ENCODE measurements at places on chromosomes 5 and 9.

DNA sequence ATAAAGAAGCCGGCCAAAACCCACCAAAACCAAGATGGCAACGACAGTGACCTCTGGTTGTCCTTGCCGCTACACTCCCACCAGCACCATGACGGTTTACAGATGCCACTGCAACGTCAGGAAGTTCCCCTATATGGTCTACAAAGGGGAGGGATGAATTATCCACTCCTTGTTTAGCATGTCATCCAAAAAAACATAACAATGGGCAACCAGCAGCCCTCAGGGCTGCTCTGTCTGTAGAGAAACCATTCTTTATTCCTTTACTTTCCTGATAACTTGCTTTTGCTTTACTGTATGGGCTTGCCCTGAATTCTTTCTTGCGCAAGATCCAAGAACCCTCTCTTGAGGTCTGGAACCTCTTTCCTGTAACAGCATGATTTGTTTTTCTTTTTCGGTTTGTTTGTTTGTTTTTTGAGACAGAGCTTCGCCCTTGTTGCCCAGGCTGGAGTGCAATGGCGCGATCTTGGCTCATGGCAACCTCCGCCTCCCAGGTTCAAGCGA, 2.0 kb upstream of the UAP1L1 start:
- no peak for DNase-seq

DNA sequence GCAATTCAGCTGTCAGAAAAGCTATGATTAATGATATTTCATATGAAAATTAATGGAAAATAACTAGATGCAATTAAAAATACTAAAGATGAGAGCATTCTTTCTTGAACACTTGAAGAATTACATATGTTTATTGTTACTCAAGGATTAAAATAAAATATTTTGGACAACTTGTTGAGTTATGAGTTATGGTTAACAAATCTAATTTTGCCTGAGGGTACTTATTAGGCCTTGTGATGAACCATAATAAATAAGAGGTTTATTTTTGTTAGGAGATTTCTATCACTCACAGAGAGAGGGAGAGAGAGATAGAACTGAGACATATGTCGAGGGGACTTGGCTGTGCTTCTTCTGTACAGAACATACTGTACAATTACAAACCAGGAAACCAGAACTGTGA, 183.7 kb downstream of the ISL1 start:
- no peak for DNase-seq

GRCh38 chr9:112970939-112971338, 41.1 kb downstream of the ZNF883 start:
- peak; percentile 4 for DNase-seq

DNA sequence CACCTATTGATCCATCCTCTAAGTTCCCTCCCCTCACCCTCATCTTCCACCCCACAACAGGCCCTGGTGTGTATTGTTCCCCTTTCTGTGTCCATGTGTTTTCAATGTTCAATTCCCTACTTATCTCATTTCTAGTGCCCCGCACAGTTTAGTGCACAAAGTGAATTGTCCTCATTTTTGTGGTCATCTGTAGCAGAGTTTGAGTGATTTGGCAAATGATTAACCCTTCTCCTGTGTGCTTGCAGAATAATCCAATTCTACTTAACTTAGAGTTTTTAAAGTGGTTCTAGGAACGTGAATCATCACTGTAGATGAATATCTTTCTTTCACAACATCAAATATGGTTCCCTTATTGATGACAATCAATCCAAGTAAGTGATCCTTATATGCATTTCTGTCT, 6.3 kb upstream of the HAPLN1 start:
- DNase-seq = no peak

GRCh38 chr5:126284977-126285696, 138.1 kb upstream of the GRAMD2B start:
- no peak for DNase-seq

- peak; percentile 79 for DNase-seq
Observed at GRCh38 chr5:34411470-34412346, 244.4 kb upstream of the RAI14 start.

DNA sequence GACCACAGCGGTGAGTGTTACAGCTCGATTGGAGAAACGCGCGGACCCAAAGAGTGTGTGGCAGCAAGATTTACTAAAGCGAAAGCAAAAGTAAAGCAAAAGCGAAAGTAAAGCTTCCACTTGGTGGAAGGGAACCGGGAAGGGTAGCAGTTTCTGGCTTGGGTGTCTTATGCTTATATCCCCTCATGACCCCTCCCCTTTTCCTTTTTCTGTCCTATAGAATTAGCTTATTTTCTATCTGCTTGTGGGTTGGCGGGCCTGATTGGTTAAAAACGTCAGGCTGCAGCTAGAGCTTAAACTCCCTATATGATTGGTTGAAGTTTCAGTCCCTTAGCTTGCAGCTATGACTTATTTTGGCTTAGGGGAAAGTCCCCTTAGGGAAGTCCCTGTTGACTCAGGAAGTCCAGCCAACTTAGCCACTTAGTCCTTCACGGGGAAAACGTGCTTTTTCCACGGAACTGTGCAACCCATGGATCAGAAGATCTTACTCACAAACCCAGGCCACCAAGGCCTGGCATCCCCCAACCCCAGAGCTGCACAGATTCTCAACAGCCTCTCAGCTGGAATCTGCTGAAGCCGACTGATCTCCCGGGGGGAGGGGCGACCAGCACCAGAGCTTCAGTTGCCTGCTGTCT, 114.2 kb upstream of the ADAMTS16 start:
- DNase-seq = no peak

- DNase-seq = no peak
Observed at GRCh38 chr9:134025606-134026541, 593 bp downstream of the BRD3OS start.

- no peak for DNase-seq
Observed at GRCh38 chr5:169065400-169065799, 235.5 kb downstream of the SLIT3 start.

All from hindlimb muscle (tissue), 1 donor.